ENCODE measurements at places on chromosomes 4 and X.

- DNase-seq, result no peak
Measured at GRCh38 chr4:23877758-23878229, 12.1 kb downstream of the PPARGC1A start.

DNA sequence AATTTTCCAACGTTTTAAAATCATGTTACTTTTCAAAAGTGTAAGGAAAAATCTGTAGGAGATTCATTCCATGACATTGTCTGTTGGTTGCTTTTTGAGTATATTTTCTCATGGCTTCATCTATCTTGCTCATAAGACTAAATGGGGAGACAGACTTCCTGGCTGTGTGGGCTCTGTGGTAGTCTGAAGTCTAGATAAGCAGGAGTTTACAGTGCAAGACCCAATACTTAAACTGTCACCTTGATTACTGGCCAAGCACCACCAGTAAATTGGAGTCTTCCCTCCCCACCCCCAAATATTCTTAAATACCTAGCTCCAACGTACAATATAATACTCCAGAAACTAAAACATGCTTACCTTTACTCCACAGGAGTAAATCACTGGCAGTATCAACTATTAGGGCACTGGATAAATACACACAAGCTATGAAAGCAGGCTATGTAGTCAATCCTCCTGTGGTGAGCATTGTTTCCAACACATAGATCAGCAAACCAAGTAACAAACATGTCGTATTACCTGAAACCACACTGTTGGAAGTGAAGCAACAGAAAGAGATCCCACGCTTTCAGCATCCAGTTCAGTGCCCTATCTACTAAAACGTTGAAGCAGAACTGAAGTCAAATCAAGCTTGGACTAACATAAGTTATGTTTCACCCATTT is 6.2 kb downstream of the HNRNPD start:
- no peak for DNase-seq

DNA sequence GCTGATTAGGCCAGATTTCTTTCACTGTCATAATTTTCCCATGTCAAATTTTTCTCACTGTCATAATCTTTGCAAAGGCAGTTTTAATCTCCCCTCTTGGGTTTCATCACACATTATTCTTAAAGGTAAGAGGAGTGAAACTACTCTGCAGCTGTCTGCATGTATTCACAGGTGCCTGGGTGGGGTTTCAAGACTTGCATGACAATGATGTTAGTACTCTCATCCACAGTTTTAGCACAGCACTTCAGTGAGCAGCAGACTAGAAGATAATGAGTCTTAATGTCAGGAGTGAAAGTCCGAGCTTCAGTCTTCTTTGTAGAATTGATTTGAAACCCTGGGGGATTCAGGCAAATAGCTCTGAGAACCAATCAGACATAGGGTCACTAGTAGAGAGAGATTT is 182.5 kb upstream of the GALNT7 start:
- no peak for DNase-seq

GRCh38 chr4:10151182-10151581 is 34.6 kb upstream of the WDR1 start:
- DNase-seq, result no peak

GRCh38 chr4:120071192-120071795 is 4.6 kb upstream of the MAD2L1 start:
- no peak for DNase-seq

DNA sequence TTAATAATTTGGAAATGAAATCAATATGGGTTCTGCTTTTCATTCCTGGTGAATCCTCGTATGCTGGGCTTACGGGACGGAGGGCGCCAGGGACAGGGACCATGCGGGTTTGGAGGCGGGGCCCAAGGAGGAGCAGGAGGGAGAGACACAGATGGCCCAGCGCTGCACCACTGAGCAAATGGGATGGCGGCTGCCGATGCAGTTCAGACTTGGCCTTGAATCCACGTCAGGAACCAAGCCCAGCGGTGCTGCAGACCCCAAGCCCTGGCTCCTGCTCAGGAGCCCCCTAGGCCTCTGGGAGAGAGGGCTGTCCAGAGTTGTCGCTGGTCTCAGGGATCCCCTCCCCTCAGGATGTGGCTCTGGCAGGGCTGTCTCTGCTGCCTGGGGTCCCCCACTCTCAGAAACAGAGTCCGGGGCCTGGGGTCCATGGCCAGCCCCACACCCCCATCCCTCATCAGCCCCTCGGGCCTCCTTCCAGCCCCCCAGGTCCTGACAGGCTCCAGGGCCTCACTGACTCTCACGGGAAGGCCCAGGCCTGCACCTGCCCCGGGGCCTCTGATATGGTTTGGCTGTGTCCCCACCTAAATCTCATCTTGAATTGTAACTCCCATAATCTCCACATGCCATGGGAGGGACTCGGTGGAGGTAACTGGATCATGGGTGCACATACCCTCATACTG is 75.2 kb downstream of the FAM53A start:
- DNase-seq, result no peak

GRCh38 chrX:57977992-57978391 is 67.7 kb upstream of the ZXDA start:
- no peak for DNase-seq

DNA sequence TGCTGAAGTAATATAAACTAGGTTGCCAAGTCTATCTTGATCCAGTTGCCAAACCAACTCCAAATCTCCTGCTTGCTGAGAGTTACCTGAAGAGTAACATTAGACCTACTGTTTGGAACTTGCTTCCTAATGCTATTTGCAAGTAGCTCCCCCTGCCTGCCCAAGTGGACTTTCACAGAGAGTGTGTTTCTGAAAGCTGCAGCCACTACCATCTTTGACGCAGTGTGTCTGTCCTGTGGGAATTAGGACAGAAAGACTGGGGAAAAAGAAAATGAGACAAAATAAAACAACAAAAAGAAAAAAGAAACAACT is 195.0 kb upstream of the HS3ST1 start:
- DNase-seq, result no peak

DNA sequence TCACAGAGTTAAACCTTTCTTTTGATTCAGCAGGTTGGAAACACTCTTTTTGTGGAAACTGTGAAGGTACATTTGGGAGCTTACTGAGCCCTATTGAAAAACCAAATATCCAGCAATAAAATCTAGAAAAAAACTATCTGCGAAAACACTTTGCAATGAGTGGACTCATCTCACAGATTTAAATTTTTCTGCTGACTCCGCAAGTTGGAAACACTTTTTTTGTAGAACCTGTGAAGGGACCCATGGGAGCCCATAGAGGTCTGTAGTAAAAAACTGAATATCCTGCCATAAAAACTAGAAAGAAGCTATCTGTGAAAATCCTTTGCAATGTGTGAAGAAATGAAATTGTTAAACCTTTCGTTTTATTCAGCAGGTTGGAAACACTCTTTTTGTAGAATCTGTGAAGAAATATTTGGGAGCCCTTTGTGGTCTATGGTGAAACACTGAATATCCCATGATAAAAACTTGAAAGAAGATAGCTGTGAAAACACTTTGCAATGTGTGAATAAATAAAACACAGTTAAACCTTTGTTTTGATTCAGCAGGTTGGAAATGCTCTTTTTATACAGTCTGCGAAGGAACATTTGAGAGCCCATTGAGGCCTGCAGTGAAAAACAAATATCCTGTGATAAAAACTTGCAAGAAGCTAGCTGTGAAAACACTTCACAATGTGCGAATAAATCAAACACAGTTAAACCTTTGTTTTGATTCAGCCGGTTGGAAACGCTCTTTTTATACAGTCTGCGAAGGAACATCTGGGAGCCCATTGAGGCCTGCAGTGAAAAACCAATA is 22.3 kb upstream of the DCUN1D4 start:
- no peak for DNase-seq

- no peak for DNase-seq
Measured at GRCh38 chr4:17816142-17816541, 5.4 kb downstream of the NCAPG start.

GRCh38 chr4:41633321-41633720 is 95.4 kb downstream of the LIMCH1 start:
- no peak for DNase-seq

DNA sequence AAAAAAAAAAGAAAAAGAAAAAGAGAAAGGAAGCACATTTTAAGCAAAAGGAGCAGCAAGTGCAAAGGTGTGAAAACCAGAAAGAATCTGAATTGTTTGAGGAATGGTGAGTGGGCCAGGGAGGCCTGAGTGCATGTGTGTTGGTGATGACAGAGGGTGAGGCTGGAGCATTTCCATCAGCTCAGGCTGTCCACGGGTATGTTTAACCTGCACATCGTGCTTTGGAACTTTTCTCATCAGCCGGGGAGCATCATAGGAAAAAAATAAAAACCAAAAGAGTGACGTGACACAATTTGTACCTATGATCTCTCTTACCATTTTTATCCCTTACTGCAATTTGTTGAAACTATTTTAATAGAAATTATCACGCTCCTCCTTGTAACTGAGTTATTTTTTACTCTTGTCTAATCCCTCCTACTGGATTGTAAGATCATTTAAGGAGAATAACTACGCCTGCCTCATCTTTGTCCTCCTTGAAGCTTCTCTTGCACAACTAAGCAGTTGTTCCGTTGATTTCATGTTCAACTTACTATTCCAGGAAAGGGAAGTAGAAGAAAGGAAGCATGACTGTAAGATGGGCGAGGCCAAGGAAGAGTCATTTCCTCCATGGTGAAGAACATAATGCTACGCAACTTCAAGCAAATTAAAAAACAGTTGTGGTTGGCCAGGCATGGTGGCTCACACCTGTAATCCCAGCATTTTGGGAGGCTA is 7.0 kb downstream of the PALLD start:
- DNase-seq, result no peak

GRCh38 chrX:104195489-104196084 is 29.3 kb downstream of the FAM199X start:
- DNase-seq, result no peak

GRCh38 chrX:9293051-9293496 is 171.8 kb upstream of the TBL1X start:
- DNase-seq, result no peak

Data from activated T-cell treated with anti-CD3 and anti-CD28 coated beads for 24 hours (primary cell).